ENCODE measurements at places on chromosomes 7 and 10. TPM values are rescaled to one million over a fixed set of nuclear protein-coding genes. Genes with fewer than 3 reads are reported as not detected.

Gene SLC13A1
- 0.10 TPM for total RNA-seq

DNA sequence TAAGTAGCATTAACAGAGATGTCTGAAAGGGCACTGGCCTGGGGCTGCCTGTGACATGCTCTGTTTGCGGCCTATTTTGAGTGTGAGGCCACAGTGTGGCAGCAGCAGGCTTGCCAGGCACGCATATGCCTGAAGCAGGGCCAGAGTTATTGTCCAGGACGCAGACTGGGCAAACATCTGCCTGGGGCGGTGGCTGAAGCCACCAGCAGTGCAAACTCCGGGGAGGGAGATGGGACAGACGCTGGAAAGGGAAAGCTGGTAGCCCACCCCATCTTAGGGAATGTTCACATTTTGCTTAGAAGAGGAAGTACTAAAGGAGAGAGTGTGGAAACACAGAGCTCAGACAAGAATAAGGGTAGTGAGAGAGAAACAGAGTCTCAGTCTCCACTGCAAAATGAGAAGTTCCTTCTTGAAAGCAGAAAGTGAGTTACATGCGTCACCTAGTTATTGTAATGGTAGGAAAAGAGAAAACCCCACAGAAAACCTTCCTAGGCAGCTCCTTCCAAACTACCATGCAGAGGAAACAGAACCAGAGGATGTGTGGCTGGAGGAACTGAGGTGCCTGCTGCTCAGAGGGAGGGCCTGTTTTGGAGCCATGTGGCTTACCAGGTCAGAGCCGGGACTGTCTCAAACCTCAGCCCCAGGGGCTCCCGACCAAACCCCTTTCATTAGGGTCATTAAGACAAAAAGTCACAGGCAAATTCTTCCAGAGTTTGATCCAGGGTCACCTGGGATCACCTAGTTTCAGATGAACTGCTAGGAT, 14.5 kb downstream of the AKR1B1 start:
- H3K27ac ChIP-seq, result no peak overlapping the region
- H3K27me3 ChIP-seq, result no peaks in the 10 kb centered on the region
- no peaks in the 10 kb centered on the region for H3K4me1 ChIP-seq
- no peak overlapping the region for H3K4me3 ChIP-seq

DNA sequence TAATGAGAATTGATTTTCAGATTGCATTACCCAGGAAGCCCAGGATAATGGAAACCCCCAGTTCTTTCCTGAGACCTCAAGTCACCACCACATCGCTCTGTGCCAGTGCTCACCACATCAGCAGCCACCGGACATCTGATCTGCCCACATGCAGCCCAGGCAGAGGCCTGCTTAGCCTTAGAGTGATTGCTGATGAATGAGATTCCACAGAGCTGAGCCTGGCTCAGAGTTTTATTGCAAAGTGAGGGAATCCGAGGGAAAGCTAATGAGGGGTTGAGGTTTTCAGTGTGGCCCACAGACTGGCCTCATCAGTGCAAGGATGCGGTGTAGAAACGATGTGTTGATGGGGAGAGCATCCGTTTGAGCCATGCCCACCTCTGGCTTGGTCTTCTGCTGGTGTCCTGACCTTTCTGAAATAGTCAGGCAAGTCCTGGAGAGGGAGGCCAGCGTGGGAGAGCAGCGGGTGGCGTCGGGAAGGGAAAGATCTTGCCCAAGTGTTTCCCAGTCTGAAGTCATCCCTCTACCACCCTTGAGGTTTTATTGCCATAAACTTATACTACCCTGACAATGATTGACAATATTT, 120.3 kb downstream of the ITIH5 start:
- no peak overlapping the region for H3K27ac ChIP-seq
- no peaks in the 10 kb centered on the region for H3K4me1 ChIP-seq
- H3K36me3 ChIP-seq, result no peaks in the 10 kb centered on the region
- DNase-seq, result no peak
- no peak overlapping the region for H3K4me3 ChIP-seq

DNA sequence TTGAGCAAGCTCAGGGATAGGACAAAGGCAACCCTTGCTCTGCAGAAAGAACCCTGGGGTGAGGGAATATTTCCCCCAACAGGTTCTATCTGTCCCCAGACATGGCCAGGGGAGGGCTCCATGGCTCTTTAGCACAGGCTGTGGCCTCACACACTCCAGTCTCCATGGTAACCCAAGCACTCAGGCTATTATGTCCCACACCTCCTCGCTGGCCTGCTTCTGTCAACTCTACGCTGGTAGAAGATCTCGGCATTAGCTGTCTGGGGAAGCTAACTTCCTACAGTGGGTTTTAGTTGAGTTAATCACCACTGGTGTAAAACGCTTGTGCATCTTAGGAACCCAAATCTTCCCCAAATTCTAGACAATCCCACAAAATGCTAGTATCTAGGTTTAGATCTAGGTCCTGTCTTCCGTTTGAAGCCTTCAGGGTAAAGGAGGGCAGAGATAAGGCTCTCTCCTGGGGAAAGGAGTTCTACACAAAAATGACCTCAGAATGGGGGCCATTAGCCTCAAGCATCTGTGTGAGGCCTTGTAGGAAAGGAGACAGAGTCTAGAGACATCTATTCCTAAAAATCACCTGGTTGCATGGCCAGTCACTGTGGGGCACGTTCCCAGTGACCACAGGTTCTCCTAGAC, 36.7 kb upstream of the SLIT1 start:
- H3K27me3 ChIP-seq, result no peaks in the 10 kb centered on the region
- DNase-seq, result no peak
- no peak overlapping the region for H3K27ac ChIP-seq
- peaks cover 3% of the 10 kb centered on the region for H3K36me3 ChIP-seq

DNA sequence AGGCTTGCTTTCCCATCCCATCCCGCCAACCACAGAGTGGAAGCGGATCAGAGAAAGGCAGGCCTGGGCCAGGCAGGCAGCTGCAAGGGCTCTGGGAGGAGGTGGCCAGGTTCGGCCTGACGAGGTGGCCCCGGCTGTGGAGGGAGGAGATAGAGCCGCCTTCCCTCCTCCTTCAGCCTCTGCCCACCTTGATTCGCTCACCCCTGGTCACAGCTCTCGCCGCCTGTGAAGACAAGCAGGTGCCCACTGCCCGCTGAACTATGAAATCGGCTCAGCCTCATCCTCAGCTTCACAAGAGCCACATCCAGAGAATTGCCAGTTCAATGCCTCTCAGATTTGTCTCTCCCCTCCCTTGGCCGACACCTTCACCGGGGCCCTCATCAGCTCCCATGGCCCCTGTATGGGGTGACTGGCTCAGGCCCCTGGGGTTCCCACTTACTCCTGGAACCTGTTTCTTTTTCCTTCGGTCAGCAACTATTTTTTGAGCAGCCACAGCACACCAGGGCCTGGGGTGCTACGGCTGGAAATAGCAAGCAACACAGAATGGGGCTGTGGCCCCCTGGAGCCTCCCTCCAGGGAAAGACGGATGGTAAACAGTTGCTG, 80.0 kb upstream of the CHST15 start:
- no peak overlapping the region for H3K27ac ChIP-seq
- H3K4me1 ChIP-seq, result peaks cover 6% of the 10 kb centered on the region
- H3K36me3 ChIP-seq, result no peaks in the 10 kb centered on the region
- no peak overlapping the region for H3K4me3 ChIP-seq
- no peak for DNase-seq
- no peaks in the 10 kb centered on the region for H3K27me3 ChIP-seq

DNA sequence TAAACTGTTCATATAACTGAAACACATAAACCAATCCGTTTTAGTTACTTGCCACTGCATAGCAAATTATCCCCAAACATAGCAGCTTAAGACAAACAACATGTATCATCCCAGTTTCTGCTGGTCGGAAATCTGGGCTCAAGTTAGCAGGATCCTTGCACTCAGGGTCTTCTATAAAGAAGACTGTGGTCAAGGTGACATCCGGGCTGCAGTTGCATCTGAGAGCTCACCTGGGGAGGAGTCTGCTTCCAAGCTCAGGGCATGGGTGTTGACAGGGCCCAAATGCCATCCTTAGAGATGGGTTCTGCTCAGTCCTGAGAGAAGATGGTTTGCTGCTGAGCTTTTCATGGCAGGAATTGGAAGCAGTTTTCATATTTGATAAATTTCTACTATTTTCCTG, 431.2 kb downstream of the PAXIP1 start:
- H3K27ac ChIP-seq, result no peak overlapping the region
- no peak overlapping the region for H3K4me3 ChIP-seq
- DNase-seq, result no peak
- H3K4me1 ChIP-seq, result no peaks in the 10 kb centered on the region
- no peaks in the 10 kb centered on the region for H3K27me3 ChIP-seq

Data from GM12878 (cell line).